CD4-positive, alpha-beta T cell (primary cell): ENCODE measurements at places on chromosomes 1 and 21.

GRCh38 chr1:212529211-212529741 is 79.3 kb upstream of the ATF3 start:
- no peak for DNase-seq

DNA sequence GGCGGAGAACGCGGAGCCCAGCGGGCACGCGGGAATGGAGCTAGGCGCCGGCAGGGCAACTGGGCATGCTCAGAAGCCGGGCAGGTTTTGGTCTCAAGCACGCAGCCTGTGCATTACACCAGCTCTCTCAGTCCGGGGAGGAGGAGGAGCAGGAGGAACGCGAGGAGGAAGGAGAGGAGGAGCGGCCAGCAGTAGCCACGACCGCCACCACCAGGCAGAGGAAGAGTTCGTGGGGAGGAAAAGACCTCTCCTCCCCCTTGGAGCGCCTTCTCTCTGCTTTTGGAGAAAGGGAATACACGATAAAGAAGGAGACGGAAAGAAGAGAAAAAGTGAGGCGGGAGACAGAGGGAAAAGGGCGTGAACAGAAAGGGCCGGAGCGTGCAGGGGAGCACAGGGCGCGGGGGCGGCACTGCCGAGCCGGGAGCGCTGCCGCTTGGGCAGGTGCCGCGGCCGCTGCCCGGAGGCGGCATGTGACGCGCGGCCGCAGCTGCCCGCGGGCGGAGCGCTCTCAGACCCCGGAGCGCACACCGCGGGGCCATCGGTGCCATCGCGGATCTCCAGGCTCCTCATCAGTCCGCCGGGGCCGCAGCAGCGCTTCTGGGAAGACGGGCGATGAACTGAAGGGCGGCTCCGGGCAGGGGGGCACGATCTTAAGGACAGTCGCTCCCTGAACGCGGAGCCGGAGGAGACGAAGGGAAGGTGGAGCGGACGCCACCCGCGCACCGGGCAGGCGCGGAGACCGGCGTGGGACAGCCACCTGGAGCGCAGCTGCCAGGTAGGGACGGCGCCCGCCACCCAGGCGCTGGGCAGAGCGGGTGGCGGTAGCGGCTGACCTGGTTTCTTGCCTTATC is at the start of gene CHRM3:
CHRM3 (plus strand) TSS at position 116 of the 851 bp plus-strand sequence. CDS start 520,884 bp downstream, outside the sequence.
- DNase-seq: no peak

GRCh38 chr1:2233997-2234761 is 6.1 kb downstream of the SKI start:
- DNase-seq: peak; percentile 85

- DNase-seq: no peak
Measured at GRCh38 chr1:110616587-110616986, 10.4 kb upstream of the KCNA2 start.

- no peak for DNase-seq
Measured at GRCh38 chr1:1232208-1232795, at the start of gene B3GALT6. Gene B3GALT6 (plus strand): TSS chr1:1232237. CDS start chr1:1232279, 42 bp downstream.

DNA sequence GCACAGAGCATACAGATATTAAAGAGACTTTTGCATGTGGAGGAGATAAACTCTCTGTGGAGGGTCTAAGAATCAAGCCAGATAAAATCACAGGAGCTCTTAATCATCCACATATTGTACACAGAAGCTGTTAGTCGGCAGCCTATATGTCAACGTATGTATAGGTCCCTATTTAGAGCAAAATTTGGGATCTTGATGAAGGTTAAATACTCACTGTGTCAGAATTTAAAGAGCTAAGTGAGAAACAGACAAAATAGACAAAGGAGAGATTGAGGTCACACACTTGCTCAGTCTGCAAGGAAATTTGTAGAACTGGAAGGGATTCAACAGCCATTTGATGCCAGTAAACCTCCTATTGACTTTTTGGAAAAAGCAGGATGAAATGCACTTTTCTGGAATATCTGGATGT is 4.1 kb upstream of the IRF2BP2 start:
- no peak for DNase-seq

DNA sequence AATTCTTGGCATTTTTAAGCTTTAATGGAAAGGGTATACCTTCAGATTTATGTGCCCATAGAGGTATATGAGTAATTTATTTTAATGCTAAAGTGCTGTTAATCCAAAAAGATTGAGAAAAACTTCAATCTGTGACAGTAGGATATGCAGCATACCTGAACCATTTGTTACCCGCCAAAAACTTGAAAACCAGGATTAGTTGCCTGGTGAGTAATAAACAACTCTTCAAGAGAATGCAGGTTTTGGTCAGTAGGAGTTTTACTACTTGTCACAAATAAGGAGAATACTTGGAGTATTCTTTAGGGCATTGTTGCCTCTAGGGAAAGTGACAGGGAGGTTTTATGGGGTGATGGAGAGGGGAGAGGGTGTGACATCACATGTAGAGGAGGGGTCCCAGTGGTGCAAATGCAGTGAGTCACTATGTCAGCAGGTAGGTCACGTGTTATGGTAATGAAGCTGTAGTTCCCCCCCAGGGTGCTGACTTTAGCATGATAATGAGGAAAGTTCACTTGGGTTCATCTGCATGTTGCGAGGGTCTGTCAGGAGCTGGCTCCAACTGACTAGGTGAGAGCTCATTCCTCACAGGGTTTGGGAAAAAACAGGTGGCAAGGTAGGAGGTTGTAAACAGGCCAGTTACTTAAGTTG is 23.1 kb downstream of the USP25 start:
- no peak for DNase-seq
